ENCODE measurements at places on chromosomes 1 and 21. TPM values are rescaled to one million over a fixed set of nuclear protein-coding genes. Genes with fewer than 3 reads are reported as not detected.

The WNT4 gene
- 7.7 TPM for total RNA-seq

The CAPN9 gene
- total RNA-seq = 0.82 TPM

The ANKRD34A gene
- total RNA-seq = 0.51 TPM

The GABPA gene
- total RNA-seq = 49.5 TPM

The FLG2 gene
- 0.21 TPM for total RNA-seq

The SELENBP1 gene
- total RNA-seq = 40.3 TPM

The HCRTR1 gene
- total RNA-seq = not detected

The FABP3 gene
- 260 TPM for total RNA-seq

The ANKRD65 gene
- 13.4 TPM for total RNA-seq

The SELL gene
- 4.3 TPM for total RNA-seq

The PLCH2 gene
- total RNA-seq = 11.8 TPM

The SH2D5 gene
- not detected for total RNA-seq

The DMRTA2 gene
- not detected for total RNA-seq

The CD48 gene
- total RNA-seq = 3.3 TPM

The CSMD2 gene
- 2.1 TPM for total RNA-seq

The BEND5 gene
- total RNA-seq = 17.5 TPM

The LEMD1 gene
- total RNA-seq = not detected

The SPRR5 gene
- total RNA-seq = not detected

The FGGY gene
- total RNA-seq = 80.4 TPM

The CCDC17 gene
- not detected for total RNA-seq

The CD5L gene
- total RNA-seq = not detected

The PRMT6 gene
- 12.6 TPM for total RNA-seq

The LDLRAD1 gene
- not detected for total RNA-seq

The GUCA2B gene
- total RNA-seq = not detected

The DNAJC28 gene
- 2.8 TPM for total RNA-seq

The LCE2A gene
- total RNA-seq = not detected

The CFHR4 gene
- total RNA-seq = not detected

The TMEM81 gene
- total RNA-seq = 0.72 TPM

The RGS7 gene
- not detected for total RNA-seq

The FAM72A gene
- 1.1 TPM for total RNA-seq

The HHAT gene
- total RNA-seq = 8.3 TPM

The C1orf167 gene
- total RNA-seq = 1.3 TPM

The RSPH1 gene
- 0.10 TPM for total RNA-seq

The FAM151A gene
- total RNA-seq = not detected

The TRPM2 gene
- 2.2 TPM for total RNA-seq

The AKR7A3 gene
- total RNA-seq = 1.3 TPM

The CD160 gene
- not detected for total RNA-seq

The IKBKE gene
- 12.2 TPM for total RNA-seq

The PAPPA2 gene
- 3.8 TPM for total RNA-seq

The SLC44A5 gene
- total RNA-seq = 0.82 TPM

The LCE1C gene
- not detected for total RNA-seq

The CALML6 gene
- total RNA-seq = 108 TPM

The SEMA4A gene
- total RNA-seq = 5.5 TPM

The SCAF4 gene
- total RNA-seq = 12.3 TPM

The ALX3 gene
- not detected for total RNA-seq

The TRIM67 gene
- total RNA-seq = 0.10 TPM

The PPM1J gene
- 2.5 TPM for total RNA-seq

The ABCG1 gene
- 20.9 TPM for total RNA-seq

The PLA2G2C gene
- not detected for total RNA-seq

The TNFRSF4 gene
- total RNA-seq = 2.9 TPM

The GPR52 gene
- total RNA-seq = 3.9 TPM

The LAMB3 gene
- 26.9 TPM for total RNA-seq

The C1orf226 gene
- 2.3 TPM for total RNA-seq

The COL8A2 gene
- total RNA-seq = 39.8 TPM

The TYW3 gene
- 14.5 TPM for total RNA-seq

The CCDC181 gene
- total RNA-seq = 1.6 TPM

Measured in tongue (tissue), 3 donors.